ENCODE measurements at places on chromosomes 5 and 9.
A peak's percentile ranks its signal among the peaks of the same experiment; 100 is the strongest.

DNA sequence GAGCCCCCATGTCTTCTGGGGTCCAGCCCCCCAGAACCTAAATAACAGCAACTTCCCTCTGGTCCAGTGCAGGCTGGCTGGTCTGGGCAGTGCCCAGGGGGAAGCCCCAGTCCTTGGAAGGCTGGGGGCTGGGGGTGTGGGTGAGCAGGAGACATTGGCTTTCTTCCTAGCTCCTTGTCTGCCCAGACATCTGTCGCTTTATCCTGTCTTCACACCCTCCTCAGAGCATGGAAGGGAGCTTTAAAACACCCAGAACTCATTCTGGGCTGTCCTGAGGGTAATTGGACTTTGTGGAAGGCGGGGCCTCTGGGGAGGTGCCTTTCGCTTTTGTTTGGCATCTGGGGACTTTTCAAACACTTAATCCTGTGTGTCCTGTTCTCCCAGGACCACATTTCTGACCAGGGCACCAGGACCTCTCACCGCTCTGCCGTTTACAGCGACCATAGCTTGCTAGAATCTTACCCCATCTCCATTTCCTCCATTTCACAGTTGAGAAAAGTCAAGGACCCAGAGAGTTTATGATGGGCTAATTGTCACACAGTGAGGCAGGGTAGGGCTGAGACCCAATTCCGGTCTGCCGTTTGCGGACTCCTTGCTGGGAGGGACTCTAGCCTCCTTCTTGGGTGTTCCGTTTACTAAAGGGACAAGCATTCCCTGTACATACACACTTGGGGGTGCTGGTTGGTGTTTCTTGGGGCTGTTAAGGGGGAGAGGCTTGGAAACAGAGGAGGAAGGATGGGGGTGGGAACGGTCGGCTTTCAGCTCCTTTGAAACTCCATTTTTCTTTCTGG is 1.1 kb downstream of the GSN start:
- peak; percentile 64 for DNase-seq

DNA sequence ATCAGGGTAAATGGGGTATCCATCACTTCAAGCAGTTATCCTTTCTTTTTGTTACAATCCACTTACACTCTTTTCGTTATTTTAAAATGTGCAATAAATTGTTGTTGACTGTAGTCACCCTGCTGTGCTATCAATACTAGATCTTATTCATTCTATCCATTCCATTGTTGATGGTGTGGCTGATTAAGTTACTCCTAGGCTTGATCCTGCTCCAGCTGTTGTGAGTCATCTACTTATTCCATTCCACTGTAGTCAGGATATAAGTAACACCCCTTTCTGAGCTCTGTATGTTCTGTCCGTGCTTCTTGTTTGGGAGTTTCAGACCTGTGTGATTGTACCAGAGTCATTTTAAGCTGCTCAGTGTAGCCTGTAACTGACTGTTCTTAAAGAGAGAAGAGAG is 122.5 kb upstream of the RUSC2 start:
- DNase-seq, result peak; percentile 94

- no peak for DNase-seq
These were observed 139.7 kb downstream of the CRB2 start for GRCh38 chr9:123495731-123496130.

GRCh38 chr5:115460472-115460871 is 84.1 kb downstream of the FEM1C start:
- peak; percentile 96 for DNase-seq

- DNase-seq, result peak; percentile 40
These were observed 14.7 kb downstream of the SNX2 start for GRCh38 chr5:122789461-122790171.

DNA sequence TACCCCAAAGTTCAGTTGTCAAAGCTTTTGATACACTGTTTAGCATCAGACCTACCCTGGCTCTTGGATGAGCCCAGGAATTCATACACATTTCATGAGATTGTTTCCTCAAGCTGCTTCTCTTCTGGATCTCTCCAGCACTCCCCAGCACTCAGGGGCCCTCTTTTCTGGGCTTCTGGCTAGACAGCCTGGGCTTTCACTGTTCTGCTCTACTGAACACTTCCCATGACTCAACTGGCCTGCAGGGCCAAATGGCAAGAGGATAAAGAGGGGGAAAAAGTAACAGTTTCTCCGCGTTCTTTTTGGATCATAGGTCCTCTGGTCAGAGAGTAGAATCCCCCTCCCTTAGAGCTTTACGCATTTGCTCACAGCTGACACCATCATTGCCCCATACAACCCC is 20.9 kb upstream of the LURAP1L start:
- no peak for DNase-seq

Data from HCEC 1CT (cell line).